Urinary bladder (tissue), 4 donors: ENCODE measurements at places on chromosomes 7 and 10. TPM values are rescaled to one million over a fixed set of nuclear protein-coding genes. Genes with fewer than 3 reads are reported as not detected.

GRCh38 chr7:79281426-79281825, 172.0 kb downstream of the MAGI2 start:
- DNase-seq: no peak

Gene KAZALD1
- 27.0 TPM for total RNA-seq

DNA sequence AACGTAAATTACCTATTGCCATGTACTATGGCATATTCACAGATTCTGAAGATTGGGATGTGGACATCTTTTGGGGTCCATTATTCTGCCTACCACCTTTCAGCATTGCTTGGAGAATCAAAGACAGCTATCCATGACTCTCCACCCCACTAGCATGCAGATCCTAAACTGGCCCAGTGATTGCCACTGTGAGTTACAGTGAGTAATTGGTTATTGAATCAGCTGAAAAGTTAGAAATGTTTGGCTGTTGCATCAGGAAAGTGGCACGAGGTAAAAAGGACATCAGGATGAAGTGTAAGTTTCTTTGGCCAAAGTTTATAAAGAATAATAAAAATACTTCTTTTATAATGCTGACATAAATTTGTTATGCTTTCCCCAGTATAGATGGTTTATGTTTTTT, 148.2 kb upstream of the ETV1 start:
- DNase-seq: no peak

DNA sequence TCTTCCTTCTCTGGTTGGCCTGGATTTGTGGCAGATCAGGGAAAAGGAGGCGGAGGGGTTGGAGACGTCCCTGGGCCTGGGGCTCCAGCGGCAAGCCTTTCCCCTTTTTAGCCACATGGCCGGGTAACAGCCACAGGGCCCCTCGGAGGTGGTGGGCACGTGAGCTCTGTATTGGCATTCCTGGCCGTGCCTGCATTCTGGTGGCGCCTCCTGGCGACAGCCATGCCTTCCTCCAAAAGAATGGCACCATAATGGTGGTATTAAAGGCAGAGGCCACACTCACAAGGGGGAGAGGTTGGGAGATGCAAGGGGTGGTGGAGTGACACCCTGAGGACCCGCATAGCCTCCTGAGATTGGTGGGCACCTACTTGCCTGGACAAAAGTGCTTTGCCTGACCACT, 3.0 kb upstream of the AQP1 start:
- DNase-seq: no peak

GRCh38 chr7:48049850-48050249, 14.5 kb downstream of the C7orf57 start:
- no peak for DNase-seq

- no peak for DNase-seq
Observed at GRCh38 chr10:72081210-72081609, 7.1 kb downstream of the SPOCK2 start.
